ENCODE measurements at places on chromosomes 6 and 20.

DNA sequence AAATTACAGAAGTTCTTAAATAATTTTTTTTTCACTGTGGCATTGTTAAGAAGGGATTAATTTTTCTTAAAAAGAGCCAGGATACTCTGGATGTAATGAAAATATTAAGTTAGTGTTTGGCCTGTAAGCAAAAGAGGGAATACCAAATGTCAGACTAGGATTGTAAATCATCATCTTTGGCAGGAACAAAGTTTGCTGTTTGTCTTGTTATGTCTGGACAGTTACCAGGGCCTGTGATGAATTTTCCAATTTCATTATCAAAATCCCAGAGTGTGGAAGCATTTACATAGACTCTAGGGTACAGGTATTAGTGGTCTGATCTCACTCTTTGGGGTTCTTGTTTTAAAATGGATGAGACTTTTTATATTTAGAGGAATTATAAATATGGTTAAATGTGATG is 26.1 kb downstream of the CEP57L1 start:
- DNase-seq: no peak

- DNase-seq: no peak
Measured at GRCh38 chr20:58731192-58731591, 38.6 kb downstream of the NPEPL1 start.

DNA sequence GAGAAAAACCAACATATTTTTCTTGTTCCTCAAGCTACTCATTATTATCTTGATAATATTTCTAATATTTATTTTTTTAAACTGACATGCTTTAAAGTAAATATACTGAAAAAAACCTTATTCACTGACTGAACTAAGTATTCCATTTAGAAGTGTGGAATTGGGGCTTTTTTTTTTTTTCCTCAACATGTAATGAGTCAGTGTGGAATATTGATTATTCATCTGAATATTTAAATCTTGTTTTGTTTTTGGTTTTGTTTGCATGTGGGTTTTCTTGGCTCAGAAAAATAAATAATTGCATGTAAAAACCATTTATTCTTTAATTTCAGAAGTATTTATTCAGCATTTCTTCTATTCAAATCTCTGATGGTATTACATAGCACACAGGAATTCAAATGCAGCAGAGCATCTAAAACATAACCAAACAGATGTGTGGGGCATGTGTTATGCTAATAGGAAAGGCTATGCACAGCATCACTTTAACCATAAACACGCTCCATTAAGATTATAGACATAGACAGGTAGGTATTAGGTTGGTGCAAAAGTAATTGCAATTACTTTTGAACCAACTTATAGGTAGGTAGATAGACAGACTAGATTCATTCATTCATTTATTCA is 166.5 kb downstream of the PLCB1 start:
- DNase-seq: no peak

- no peak for DNase-seq
Measured at GRCh38 chr6:158027590-158028285, 46.1 kb downstream of the SYNJ2 start.

- DNase-seq: no peak
Measured at GRCh38 chr6:27066381-27066780, 181.1 kb upstream of the PRSS16 start.

DNA sequence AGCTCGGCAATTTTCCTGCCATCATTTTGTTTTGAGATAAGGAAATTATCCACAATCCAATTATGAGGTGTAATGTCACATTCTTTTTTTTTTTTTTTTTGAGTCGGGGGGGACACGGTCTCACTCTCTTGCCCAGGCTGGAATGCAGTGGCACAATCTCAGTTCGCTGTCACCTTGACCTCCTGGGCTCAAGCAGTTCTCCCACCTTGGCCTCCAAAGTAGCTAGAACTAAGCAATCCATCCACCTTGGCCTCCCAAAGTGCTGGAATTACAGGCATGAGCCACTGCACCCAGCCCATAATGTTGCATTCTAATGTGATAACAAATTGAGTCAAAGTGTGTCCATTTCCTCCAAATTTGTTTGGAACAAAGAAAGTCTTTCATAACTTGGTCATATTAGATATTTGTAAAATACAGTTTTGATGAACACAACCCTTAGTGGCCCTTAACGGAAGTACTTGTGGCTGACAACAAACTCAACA is 144.1 kb upstream of the AFDN start:
- no peak for DNase-seq

GRCh38 chr20:15945289-15945688 is 628.0 kb downstream of the KIF16B start:
- no peak for DNase-seq

- DNase-seq: no peak
Measured at GRCh38 chr20:36875702-36876472, at the start of gene TLDC2. TSS of gene TLDC2 (plus strand) at chr20:36876138. CDS start at chr20:36876175, 37 bp downstream.

DNA sequence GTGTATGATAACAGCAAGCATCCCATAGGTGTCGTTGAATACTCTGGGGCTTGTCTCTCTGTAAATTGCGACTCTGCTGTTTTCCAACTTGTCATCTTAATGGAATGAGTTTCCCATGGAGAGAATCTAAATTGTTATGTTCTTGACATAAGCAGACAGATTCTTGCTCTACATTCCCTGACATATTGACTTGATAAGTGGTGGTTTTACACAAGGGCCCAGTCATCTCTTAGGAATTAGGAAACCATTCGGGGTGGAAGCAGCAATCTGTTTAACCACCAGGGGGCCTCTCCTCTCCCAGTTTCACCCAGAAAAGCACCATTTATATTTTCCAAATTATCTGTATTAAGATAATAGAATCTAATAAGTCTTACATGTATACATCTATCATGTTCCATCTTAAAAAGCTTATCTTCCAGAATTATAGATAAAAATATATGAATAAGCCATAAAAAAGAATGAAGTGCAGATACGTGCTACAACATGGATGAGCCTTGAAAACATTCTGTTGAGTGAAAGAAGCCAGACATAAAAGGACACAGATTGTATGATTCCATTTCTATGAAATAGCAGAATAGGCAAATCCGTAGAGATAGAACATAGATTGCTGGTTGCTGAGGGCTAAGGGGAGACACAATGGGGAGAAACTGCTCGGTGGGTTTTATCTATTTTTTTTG is 23.1 kb upstream of the MROH8 start:
- no peak for DNase-seq

DNA sequence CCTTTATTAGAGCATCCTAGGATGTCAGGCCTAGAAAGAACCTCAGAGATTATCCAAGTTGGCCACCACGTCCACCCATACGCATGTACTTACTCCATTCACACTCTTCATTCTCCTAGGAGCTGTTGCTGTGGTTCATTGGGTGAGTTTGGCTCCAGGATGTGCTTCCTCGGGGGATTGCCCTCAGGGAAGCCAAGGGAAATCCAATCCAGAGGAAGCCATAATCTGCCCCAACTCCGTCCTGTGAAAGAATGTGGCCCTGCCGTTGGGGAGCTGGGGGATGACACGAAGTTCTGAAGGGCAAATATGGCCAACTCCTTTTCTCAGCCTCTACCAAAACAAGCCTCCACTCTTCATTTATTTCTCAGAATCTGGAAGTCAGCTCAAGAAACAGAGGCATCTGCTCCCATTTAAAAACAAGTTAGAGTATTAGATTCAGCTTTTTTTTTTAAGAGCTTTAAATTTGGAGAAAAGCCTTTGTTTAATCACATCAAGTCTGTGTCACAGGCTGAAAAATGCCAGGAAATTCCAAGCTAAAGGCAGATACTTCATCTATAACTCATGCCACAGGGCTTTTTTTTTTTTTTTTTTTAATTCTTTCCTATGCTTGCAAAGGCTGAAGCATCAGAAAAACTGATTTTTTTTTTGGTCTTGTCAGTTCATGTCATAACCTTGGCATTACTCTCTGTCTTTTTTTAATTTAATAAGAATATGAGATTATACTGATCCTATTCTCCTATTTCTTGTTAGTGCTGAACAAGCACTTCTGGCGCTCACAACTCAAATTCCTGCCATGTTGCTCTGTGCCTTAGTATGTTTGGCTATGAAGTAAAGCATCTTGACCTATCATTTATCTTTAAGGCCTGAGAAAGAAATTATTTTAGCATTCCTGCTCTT is 480.9 kb upstream of the MARCKS start:
- no peak for DNase-seq

DNA sequence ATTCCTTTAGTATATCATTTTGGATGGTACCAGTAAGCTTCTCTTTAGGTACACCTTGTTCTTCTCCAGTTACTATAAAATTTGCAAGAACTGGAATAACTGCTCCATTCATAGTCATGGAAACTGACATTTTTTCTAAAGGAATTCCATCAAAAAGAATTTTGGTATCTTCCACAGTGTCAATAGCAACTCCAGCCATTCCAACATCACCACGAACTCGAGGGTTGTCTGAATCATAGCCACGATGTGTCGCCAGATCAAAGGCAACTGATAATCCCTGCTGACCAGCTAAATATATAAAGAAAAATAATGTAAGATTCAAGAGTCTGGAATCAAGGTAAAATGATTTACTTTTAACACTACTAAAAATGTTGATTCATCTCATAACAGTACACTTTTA is 5.3 kb downstream of the MMUT start:
- no peak for DNase-seq

- no peak for DNase-seq
Measured at GRCh38 chr6:7532232-7532631, 9.2 kb upstream of the DSP start.

DNA sequence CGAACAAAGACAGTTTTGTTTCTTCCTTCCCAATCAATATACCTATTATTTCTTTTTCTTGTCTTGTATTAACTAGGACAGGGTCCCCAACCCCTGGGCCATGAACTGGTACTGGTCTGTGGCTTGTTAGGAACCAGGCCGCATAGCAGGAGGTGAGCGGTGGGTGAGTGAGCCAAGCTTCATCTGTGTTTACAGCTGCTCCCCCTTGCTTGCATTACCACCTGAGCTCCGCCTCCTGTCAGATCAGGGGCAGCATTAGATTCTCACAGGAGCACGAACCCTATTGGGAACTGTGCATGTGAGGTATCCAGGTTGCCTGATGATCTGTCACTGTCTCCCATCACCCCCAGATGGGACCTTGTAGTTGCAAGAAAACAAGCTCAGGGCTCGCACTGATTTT is 151.9 kb downstream of the CDKAL1 start:
- DNase-seq: no peak

DNA sequence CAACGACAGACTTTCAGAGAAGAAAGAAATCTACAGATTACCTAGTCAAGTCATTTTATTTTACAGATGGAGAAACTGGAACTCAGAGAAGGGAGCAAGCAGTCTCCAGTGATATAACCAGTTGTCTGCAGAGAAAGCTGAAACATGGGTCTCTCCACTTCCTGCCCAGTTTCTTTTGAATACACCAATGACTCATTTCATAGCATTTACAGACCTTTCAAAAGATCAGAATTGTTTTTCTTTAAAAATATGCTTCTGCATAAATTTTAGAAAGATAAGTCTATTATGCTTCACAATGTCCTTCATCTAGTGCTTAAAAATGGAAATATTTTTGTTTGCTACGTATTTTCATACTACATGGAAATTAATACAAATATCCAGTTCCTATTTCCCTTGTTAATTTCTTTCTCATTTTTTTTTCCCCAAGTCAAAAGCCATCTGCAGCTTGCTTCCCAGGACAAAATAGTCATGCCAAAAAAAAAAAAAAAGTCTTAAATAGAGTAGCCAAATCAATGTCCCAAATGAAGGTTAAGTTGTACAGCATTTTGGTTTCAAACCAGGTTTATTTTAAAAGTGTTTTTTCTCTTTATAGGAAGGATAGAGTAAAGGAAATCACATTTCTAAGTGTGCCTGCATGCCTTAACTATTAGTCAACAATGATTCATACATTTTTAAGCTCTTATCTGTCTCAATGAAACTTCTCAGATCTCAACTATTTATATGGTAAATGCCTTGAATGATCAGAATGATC is 36.9 kb downstream of the ARHGAP18 start:
- no peak for DNase-seq

DNA sequence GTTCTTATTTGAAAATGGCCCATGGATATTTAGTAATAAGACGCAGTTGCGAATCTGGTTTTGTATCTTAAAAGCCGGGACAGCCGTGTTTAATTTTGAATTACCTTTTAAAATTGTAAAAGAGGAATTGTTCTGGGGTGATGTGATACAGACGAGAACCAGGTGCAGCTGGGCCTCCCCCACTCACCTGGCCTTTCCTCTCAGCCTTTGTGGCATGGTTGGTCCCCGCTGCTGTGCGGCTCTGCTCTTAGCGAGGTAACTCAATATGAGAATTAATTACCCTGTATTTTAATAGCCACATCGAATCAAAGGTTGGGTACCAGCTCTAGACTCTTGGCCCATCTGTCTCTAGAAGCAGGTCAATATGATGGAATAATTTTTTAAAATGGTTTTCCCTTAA is 56.5 kb upstream of the DACT2 start:
- DNase-seq: no peak

- DNase-seq: no peak
Measured at GRCh38 chr6:36759148-36759759, 61.6 kb downstream of the RAB44 start.

DNA sequence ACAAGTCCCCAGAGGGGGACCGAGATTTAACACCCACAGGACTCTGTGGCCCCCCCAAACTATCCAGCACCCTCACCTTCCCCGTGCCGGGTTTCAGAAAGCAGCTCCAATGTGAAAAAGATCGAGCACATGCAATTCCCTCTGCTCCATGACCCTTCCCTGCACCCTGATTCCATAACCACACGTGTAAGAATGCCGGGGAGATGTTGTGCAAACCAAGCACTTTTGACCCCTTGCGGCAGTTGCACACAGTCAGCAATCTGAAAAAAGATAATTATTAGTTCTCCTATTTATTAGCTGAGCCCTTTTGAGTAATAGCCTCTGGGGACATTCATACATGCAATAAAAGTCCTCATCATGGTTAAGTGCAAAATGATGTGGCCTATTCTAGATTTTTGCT is 13.0 kb downstream of the FOXQ1 start:
- DNase-seq: no peak

DNA sequence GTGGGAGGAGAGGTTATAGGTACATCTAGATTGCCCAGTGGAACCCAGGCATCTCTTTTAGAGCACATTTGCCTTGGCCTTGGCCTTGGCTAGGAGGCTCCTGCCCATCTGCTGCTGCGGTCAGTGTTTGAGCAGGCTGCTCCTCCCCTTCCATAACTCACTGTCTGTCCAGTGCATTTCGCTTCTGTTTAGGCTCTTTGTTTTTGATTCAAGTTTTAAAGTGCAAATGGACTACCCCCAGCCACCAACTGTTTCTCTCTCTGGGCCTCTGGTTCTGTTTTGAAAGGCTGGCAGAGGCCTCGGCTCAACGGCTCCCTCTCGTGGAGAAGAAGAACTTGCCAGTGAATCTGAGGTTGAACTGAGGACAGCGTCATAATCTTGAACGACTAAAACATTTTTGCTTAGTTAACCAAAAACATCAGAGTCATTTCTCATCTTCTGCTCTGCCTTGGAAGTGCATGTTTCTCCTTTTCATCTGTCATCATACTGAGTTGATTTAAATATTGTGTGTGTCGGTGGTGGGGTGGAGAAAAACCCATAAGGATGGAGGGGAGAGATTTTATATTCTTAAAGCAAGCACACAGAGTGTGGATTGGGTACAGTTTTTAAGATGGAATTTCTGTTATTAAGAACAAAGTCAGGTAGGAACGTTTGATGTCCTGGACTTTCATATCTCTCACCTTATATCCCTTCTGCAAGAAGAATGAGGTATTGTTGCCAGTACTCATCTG is 171.4 kb downstream of the DTNBP1 start:
- no peak for DNase-seq

GRCh38 chr6:73888050-73888449 is 192.0 kb downstream of the CD109 start:
- no peak for DNase-seq
